CD8-positive, alpha-beta memory T cell (primary cell): ENCODE measurements at places on chromosomes 12 and 14. TPM values are rescaled to one million over a fixed set of nuclear protein-coding genes. Genes with fewer than 3 reads are reported as not detected.

Gene SLC17A8
- total RNA-seq = not detected

- peaks cover 13% of the 10 kb centered on the region for H3K4me1 ChIP-seq
- DNase-seq = no peak
- H3K4me3 ChIP-seq = no peak overlapping the region
- no peak overlapping the region for H3K27ac ChIP-seq
- H3K36me3 ChIP-seq = no peaks in the 10 kb centered on the region
- no peaks in the 10 kb centered on the region for H3K27me3 ChIP-seq
These were observed 39.0 kb upstream of the LDHB start for GRCh38 chr12:21696625-21697024.

DNA sequence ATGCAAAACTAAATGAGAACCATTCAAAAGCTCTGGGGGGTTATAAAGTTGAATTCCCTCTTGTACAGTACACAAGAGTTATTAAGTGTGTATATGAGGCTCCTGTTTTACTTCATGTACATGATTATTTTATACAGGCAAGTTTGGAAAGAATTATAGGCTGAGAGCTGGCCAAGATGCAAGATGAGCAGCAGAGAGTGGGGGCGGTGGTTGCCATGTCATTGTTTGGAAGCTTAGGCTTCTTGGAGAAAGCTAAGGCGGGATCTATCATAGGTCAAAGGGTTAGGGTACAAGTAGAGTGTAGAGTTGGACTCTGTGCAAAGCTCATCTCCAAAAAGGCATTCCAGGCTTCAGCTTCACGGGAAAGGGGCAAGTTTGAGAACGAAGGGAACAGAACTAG, 297.1 kb upstream of the TBX3 start:
- no peaks in the 10 kb centered on the region for H3K4me1 ChIP-seq
- H3K27ac ChIP-seq = no peak overlapping the region
- H3K4me3 ChIP-seq = no peak overlapping the region
- no peaks in the 10 kb centered on the region for H3K36me3 ChIP-seq
- no peak for DNase-seq

Gene SMARCC2
- 107 TPM for total RNA-seq

Gene ITPK1
- 66.1 TPM for total RNA-seq

DNA sequence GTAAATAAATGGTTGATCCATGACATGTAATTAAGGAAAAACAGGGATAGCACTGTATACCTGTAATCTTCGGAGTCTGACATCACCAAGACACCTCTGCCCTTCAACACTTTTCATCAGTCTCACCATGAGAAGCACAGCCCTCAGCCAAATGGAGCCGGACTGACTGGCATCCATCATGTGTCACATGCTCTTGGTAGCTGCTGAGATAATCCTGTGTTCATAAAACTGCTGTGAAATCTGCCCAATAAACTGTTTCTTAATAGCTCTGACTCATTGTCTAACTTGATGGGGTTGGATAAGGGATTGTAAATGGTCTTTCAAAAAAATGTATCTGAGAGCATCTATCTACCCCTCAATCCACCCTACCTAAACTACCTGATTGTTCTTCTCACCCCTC, 33.6 kb downstream of the KCNH5 start:
- no peak overlapping the region for H3K4me3 ChIP-seq
- H3K27me3 ChIP-seq = no peaks in the 10 kb centered on the region
- no peak overlapping the region for H3K27ac ChIP-seq
- H3K4me1 ChIP-seq = no peaks in the 10 kb centered on the region

DNA sequence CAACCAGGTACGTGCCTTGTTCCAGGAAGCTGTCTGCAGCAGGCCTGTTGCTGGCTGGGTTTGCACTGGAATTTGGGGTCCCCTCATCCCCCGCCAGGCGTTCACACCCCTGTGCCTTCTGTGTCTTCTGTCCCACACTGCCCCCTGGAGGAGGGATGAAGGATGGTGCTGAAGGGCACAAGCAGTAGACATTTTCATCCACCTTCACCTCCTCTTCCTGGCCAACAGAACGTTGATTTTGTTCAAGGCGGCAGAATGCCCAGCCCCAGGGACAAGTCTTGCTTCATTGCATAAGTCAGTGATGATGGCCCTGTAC, 122.1 kb downstream of the CALM1 start:
- peak; percentile 39 for DNase-seq
- no peak overlapping the region for H3K4me3 ChIP-seq
- H3K4me1 ChIP-seq = no peaks in the 10 kb centered on the region

GRCh38 chr12:71142016-71142415, 15.8 kb downstream of the TSPAN8 start:
- no peak for DNase-seq
- no peaks in the 10 kb centered on the region for H3K36me3 ChIP-seq
- no peaks in the 10 kb centered on the region for H3K27me3 ChIP-seq
- no peak overlapping the region for H3K4me3 ChIP-seq
- H3K4me1 ChIP-seq = no peaks in the 10 kb centered on the region

Gene GOLGA5
- total RNA-seq = 17.4 TPM

DNA sequence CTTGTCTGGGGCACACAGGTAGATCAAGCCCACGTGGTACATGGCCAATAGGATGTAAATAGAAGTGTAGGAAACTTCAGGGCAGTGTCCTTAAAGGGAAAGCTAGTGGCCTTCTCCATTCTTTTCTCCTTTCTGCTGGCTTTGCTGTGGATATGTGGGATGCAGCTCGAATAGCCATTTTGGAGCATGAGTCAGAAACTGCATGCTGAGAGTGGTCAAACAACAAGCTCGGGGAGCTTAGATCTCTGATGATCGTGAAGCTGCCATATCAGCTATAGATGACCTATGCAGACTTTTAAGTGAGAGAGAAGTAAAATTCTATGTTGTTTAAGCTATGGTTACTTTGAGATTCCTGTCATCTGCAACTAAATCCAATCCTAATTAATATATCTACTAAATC, 241.3 kb upstream of the DAAM1 start:
- no peaks in the 10 kb centered on the region for H3K27me3 ChIP-seq
- no peaks in the 10 kb centered on the region for H3K36me3 ChIP-seq
- no peak overlapping the region for H3K27ac ChIP-seq
- H3K4me3 ChIP-seq = no peak overlapping the region
- H3K4me1 ChIP-seq = no peaks in the 10 kb centered on the region
